ENCODE measurements at places on chromosomes 1 and 21.

- no peak for DNase-seq
Measured at GRCh38 chr1:174988986-174989385, 10.8 kb upstream of the CACYBP start.

DNA sequence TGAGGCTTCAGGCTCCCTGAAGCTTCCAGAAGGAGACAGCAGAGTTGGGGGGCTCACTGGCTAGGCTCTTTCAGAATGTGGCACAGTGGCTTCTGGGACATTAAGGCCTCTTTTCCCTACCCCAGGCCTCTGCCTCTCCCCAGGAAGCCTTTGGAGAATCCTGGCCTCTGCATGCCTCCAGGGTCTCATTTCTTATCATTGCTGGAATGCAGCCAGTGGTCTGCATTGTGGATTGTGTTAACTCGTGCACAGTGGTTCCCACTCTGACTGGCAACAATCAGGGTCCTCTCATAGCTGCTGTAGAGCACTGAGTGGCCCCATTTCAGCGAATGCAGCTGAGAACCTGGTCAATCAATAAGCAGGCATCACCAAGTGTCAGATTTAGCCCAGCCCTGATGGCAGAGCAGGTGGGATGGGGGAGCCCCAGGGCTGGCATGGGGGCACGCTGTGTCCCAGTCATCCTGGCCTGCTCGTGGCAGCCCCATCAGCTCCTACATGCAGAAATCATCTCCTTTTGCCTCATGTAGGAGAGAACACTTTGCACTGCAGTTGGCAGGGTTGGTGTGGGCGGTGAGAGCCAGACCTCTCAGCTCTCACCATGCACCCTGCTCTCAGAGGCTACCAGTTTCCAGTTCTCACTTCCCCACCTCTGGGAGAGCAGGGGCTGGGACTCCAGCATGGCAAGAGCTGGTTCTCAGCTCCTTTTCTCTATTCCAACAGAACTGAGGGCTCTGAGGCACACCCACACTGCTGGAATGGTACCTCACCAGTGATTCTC is 13.4 kb downstream of the ADORA1 start:
- no peak for DNase-seq

DNA sequence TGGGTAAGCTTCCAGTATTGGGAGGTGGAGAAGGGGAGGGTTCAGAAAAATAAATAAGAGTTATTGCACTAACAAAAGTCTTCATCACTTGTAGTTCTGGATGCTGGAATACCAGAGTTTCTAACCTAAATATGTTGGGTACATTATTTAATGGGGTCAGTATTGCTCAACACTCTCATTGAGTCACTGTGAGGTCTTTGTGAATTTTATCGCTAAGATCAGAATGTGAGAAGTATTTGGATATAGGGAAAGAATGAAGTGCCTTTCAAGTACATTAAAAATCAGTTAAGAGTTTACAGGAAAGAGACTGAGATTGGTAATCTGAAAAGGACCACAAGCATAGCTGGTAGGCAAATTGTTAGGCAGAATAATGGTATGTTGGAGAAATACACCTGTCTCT is 8.8 kb downstream of the SNRPE start:
- DNase-seq, result no peak

- DNase-seq, result no peak
Measured at GRCh38 chr1:173301507-173301906, 94.4 kb upstream of the TNFSF4 start.

DNA sequence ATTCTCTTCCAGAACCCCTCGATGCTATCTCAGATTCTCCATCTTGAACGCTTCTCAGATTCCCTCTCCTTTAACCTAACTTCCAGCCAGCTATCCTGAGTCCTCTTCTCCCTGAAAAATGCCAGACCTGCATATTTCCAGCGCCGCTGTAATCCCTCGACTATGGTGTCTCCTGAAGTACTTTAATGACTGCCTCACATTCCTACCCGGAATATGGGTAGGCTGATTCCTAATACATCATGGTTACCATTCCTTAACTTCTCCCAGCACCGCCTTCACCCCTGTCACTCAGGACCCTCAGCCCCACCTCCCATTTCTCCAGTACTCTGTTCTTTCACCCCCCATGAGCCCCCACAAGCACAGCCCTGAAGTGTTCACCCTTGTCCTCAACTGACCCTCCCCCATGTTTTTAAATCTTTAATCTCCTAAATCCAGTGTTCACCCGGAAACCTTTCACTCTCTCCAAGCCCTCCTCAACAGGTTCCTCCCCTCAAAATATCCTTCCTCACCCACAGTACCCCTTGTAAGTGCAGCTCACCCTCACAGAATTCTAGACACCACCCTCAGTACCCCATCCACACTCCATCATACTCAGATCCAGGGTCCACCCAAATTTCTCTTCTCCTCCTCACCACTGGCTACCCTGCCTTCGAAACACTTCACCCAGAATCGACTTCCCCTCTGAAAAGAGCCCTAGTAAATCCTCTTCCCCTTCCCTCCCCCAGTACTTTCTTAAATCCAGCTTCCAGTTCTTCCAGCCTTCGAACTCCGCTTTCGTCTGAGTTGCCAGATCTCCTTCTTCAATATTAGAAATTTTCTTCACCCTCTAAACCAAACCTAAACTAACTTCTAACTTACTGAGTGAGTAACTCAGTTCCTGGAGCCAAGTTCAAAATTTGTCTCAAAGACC is 922 bp downstream of the CPT2 start:
- no peak for DNase-seq

DNA sequence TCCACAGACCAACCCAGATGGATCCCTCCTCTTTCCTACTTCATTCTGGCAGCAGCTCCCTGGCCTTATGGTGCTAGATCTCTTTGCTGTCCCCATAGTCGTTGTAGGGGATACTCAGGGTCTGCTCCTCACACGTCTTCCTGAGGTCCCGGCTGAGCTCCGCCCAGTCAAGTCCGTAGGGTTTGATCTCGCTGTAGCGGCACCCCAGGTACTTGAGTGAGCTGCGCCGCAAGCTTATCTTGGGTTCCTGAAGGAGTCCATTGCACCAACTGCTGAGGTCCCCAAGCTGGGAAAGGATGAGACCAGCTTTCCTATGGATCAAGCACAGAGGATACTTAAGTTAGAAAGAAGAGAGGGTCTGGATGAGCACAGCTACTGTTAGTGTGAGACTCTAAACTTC is 300.3 kb downstream of the ASTN1 start:
- DNase-seq, result no peak

GRCh38 chr1:2103266-2103900 is 53.2 kb downstream of the PRKCZ start:
- no peak for DNase-seq

DNA sequence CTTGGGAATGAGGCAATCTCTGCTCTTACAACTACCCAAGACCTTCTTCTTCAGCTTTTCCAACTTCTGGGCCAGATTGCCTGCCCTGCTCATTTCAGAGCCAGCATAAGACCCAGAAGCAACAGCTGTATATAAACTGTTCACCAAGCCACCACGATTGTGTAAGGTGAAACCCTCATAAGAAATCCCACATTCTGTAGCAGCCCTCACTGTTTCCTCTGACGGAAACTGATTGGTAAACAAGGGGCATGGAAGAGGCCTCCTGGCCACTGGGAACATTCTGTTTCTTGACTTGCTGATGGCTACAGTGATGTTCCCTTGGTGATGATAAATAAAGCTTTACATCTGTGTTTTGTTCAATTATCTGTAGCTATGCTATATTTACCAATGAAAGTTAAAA is 39.7 kb upstream of the EXO1 start:
- DNase-seq, result no peak

DNA sequence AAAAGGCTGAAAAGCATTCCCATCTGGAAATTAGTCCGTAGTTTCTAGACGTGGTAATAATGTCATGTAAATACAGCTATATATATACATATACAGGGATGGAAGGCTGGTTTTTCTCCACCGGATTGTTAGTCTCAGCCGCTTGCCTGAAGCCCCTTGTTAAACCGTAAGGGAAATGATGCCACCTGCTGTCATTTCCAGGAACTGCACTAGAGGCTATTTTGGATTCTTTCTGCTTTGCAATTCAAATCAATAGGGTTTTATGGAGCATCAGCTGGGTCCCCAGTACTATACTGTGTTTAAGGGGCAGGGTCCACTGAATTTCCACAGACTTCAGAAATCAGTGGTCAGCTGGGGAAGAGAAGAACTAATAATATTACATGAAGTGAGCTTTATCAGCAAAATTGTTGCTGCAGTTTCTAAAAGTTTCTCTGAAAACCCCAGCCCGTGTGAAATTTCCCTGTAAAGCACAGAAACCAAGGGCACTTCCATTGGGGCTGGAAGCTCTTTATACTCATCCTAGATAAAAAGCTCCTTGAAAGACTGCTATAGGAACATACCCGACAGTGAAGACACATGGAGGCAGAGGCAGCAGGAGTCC is 33.8 kb upstream of the MPZL1 start:
- DNase-seq, result peak; percentile 85

DNA sequence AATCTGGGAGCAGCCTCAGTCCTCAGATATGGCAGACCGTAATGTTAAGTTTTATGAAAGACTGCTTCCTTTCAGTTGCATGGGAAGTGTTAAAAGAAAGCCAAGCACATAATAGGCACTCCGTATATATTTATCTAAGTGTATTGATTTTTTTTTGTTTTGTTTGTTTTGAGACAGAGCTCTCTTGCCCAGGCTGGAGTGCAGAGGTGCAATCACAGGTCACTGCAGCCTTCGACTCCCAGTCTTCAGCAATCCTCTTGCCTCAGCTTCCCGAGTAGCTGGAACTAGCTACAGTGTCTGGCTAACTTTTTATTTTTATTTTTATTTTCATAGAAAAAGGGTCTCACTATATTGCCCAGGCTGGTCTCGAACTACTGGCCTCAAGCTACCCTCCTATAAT is 341.8 kb downstream of the USH2A start:
- no peak for DNase-seq

- peak; percentile 4 for DNase-seq
Measured at GRCh38 chr1:94819945-94820746, at the start of gene SLC44A3. TSS of gene SLC44A3 (plus strand) at chr1:94820357. CDS start at chr1:94820452, 95 bp downstream.

GRCh38 chr21:42324896-42325295 is 9.7 kb upstream of the TFF3 start:
- no peak for DNase-seq

DNA sequence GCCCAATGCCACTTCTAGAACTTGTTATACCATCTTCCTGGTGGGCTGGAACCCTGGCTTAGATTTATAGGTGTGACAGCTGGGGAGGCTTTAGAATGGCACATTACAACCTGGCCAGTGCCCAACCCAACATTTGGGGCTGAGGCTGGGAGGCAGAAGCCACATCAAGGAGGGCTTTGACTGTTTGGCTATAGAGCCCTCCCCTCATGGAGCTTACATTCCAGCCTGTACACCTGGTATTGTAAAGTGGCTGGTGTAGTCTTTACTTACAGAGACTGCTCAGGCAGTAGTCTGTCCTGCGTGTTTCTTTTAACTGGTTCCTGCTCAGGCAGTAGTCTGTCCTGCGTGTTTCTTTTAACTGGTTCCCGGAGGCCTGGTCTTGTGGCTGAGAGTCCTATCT is 10.0 kb upstream of the SLC2A1 start:
- no peak for DNase-seq

- no peak for DNase-seq
Measured at GRCh38 chr21:21851657-21852056, 853.4 kb downstream of the NCAM2 start.

- DNase-seq, result no peak
Measured at GRCh38 chr1:179709841-179710329, 33.2 kb upstream of the FAM163A start.

DNA sequence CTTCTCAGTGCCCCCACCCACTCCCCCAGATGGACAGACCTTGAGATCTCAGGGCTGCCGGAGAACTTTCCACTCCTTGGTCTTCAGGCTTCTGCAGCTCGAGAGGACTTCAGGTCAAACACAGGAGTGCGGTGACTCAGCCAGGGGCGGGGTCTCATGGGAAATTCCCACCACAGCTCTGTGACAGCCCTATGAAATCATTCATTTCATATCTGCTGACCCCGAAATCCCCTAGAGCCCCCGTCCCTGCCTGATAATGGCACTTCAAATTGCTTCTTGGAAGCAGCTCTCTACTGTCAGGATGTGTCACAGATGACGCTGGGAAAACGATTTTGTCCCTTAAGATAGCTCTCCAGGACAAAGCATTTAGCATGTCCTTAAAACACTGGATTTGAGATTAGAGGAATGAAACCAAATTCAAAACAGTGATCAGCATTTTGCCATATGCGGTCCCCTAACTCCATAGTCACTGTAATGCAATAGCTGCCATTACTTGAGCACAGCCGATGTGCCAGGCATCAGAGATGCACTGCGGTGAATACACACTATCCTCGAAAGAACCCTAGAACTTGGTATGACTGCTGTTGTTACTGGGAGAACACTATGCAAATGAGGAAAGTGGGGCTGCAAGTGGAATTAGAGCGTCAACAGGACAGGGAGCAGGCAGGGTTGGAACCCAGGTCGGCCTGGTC is at the start of gene TNFRSF9:
TSS of gene TNFRSF9 (minus strand) at position 95 of the 692 bp plus-strand sequence. CDS start 845 bp downstream, outside the sequence.
- DNase-seq, result peak; percentile 64

DNA sequence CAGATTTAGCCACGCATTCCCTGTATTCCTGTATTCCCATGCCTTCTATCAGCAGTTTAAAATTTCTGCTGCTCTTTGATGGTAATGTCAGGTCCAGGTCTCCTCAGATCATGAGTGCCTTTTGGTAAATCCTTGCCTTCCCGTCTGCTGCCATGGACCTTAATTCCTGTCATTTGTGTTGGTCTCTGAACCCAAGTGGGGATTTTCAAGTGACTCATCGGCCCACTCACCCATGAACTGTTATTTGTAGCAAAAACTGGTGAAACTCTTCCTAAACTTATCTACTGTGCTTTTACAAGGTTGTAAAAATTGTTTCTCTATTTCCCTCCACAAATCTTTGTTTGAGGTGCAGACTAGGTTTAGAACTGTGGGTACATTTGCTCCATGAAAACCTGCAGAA is 47.4 kb downstream of the ACTN2 start:
- DNase-seq, result no peak

- no peak for DNase-seq
Measured at GRCh38 chr1:221921936-221922335, 180.0 kb upstream of the DUSP10 start.

- no peak for DNase-seq
Measured at GRCh38 chr1:212498283-212499040, 65.7 kb downstream of the NENF start.

DNA sequence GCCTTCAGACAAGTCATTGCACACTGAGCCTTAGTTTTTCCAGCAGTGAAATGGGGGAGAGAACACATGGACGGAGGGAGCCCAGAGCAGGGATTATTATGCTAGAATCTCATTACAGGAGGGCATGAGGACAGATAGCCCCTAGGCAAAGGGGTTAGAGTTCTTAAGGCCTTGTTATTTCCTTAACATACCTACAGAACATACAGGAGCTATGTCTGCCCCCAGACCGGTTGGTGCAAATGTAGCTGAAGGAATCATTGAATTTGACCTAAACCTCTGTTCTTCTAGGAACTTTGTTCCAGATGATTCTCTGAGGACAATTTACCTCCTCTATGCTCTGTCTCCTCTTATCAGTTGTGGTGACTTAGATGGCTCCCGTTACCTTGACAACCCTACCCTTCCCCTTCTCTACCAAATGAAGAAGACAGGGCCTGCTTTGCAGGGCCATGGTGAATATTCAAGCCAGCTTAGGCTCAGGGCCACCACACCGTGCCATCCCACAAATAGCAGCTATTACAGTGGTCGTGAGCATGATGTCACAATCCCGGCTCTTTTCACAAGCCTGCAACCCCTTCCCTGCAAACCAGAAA is 156.9 kb downstream of the IGSF21 start:
- no peak for DNase-seq

GRCh38 chr1:218748071-218748470 is 402.9 kb downstream of the TGFB2 start:
- no peak for DNase-seq

- DNase-seq, result no peak
Measured at GRCh38 chr1:199163267-199163666, 524.4 kb downstream of the PTPRC start.

- no peak for DNase-seq
Measured at GRCh38 chr1:21652937-21653743, 16.0 kb downstream of the RAP1GAP start.
